ENCODE measurements at places on chromosomes 12 and 14.

GRCh38 chr12:49327887-49328286, 4.8 kb downstream of the TROAP start:
- DNase-seq = no peak

DNA sequence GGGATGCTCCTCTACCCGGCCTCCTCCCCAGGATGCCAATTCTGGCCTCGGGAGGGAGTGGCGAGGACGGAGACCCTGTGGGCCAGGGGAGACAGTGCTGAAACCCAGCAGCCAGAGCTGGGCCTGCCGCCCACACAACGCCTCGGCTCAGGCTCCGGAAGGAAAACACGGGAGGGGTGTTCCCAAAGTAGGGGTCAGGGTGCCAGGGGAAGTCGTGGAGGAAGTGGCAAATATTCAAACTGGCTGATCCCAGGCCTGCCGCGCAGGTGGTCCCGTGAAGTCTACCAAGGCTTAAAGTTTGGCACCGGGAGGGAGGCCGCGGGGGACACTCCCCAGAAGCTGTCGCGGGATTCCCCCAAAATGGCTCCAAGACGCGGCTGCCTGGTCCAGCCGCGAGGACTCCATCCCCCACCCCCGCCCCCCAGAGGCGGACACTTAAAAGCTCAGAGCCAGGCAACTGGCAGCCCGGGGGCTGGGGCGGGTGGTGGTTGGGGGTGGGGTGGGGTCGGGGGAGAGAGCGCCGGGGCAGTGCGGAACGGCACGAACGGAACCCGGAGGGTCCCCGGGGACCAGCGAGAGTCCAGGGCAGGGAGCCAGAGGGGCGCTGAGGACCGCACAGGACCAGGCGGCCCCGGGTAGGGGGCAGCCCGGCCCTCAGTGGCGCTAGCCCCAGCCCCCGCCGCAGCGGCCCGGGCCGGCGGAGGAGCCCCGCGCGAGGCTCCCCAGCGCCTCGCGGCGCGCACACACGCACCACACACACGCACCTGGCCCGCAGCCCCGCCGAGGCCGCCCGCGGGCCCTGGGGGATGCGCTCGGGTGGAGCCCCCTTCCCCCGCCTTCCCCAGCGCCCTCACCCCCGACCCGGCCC, 20.0 kb downstream of the BEGAIN start:
- no peak for DNase-seq

GRCh38 chr12:52285172-52285745, 6.1 kb downstream of the KRT81 start:
- no peak for DNase-seq

DNA sequence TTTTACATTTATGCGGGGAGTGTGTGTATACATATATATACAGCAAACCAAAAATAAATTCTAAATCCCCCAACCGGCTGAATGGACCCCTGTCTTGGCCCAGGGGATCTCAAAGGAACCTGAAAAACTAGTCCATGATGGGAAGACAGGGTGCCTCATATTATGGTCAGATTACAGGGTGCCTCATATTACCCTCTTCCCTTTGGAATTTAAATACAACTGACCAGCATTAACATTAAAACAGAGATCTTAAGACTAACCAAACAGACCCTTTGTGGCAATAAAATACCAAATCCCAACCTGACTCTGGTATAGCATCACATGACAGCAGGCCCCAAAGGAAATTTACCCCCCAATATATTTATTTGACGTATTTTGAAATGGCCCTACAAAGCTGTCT, 17.0 kb downstream of the GSTZ1 start:
- no peak for DNase-seq

DNA sequence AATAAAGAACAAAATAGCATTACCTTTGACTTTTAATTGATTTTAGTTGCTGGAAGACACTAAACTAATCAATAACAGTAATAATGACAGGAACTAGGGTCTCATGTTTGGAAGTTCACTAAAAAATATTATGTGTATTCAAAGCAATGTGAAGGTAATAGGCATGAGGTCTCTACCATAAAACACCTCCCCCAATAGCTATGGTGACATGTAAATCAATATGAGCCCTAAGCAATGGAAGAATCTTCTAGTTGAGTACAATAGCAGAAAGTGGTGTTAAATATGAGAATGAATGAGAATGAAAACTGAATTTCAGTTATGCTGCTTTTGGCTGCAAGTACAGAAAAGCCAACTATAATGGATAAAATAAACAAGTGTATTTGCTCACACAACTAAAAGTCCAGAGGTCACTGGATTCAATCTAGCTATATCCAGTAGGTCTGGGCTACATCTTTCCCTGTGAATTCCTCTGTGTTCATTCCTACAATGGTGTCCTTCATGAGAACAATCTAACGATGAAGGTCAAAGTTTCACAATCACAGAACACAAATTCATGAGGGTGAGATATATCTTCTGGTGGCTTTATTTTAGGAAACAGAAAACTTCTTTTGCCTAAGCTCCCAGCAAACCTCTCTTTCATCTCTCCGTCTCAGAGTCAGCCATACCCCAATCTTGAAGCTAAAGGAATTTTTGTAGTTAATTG, 728.0 kb downstream of the FSCB start:
- no peak for DNase-seq

- no peak for DNase-seq
Measured at GRCh38 chr14:72614891-72615415, 278.9 kb downstream of the DPF3 start.

DNA sequence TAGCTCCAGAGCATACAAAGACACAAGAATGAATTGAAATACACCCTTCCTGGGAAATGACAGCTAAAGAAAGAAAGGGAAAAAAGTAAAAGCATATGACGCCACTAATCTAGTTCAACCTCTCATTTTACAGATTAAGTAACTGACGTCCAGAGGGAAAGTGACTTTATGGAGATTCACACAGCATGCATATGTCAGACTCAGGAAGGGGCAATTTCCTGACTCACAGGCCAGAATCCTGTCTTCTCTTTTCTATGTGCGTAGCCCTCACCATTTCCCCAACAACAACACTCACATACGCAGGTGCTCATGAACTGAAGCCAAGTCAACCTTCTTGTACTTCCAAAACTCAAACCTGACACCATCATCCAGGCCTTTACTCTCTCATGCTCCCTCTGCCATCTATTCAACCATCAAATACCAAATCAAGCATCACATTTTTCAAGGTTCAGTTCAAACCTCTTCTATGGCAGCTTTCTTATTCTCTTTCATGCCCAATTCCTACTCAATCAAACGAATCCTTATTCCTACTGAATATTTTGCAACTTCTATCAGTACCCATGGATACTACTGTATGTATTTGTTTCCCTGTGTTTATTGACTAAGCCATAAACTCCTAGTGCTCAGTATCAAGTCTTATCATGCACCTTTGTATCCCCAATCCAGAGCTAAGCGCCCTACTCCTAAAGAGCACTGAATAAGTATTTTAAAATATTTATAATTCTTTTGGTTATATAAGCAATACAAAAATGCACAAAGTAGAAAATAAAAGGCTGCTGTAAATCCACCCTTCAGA, 52.8 kb downstream of the STXBP6 start:
- no peak for DNase-seq

DNA sequence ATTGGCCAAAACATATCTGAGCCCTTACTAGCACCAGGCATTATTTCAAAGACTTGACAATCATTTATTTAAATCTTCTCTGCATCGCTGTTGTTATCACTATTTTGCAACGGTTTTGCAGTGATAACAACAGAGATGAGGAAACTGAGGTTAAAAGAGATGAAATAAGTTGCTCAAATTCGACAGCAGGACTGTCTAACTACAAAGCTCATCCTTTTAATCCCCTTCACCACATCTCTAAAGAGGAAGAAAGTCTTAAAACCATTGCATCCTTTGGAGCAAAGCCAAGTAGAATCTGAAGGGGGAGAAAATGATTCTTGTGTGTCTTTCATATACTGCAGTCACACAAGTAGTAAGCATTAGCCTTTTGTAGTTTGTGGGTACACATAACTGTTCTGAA, 14.8 kb upstream of the ETNK1 start:
- DNase-seq = no peak

GRCh38 chr12:18479256-18479655, 217.9 kb downstream of the PIK3C2G start:
- no peak for DNase-seq

GRCh38 chr12:57460841-57461275, 1.3 kb downstream of the GLI1 start:
- DNase-seq = no peak

GRCh38 chr12:108345716-108346633, 6.9 kb upstream of the CMKLR1 start:
- no peak for DNase-seq
